ENCODE measurements at places on chromosomes 12 and 14. TPM values are rescaled to one million over a fixed set of nuclear protein-coding genes. Genes with fewer than 3 reads are reported as not detected.

The TFCP2 gene
- 13.5 TPM for total RNA-seq

The SPTB gene
- 10.5 TPM for total RNA-seq

The KDM2B gene
- total RNA-seq: 15.5 TPM

The ANKRD33 gene
- total RNA-seq: not detected

The CIT gene
- total RNA-seq: 24.7 TPM

DNA sequence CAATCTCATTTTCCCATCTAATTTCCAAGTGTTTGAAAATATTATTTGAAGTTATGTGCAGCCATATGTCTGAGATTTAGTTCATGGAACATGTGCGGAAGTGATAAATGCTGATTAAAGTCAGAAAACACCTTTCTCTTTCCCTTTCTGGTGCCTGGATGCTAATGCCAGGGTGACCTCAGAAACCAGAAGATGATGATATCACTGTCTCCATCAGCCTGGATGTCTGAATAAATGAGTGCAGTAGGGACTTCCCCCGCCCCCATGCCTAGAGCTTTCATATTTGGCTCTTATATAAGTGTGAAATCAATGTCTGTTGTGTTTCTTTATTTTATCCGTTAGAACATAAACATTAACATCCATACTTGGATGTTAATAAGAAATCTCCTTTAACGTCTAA is 261.9 kb upstream of the LRIG3 start:
- DNase-seq: no peak
- H3K4me3 ChIP-seq: no peak overlapping the region
- no peak overlapping the region for H3K27ac ChIP-seq
- H3K27me3 ChIP-seq: no peaks in the 10 kb centered on the region
- no peaks in the 10 kb centered on the region for H3K4me1 ChIP-seq
- H3K36me3 ChIP-seq: no peaks in the 10 kb centered on the region

DNA sequence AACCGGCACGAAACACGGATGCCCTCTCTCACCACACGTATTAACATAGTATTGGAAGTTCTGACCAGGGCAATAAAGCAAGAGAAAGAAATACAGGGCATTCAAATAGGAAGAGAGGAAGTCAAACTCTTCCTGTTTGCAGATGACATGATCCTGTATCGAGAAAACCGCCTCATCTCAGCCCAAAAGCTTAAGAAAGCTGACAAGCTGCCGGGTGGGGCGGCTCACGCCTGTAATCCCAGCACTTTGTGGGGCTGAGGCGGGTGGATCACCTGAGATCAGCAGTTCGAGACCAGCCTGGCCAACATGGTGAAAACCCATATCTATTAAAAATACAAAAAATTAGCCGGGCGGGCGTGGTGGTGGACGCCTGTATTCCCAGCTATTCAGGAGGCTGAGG is 17.7 kb downstream of the OR6S1 start:
- peaks cover 62% of the 10 kb centered on the region for H3K4me1 ChIP-seq
- no peaks in the 10 kb centered on the region for H3K27me3 ChIP-seq
- no peaks in the 10 kb centered on the region for H3K36me3 ChIP-seq
- no peak overlapping the region for H3K4me3 ChIP-seq

- H3K36me3 ChIP-seq: peaks cover 44% of the 10 kb centered on the region
- H3K4me3 ChIP-seq: no peak overlapping the region
- no peak overlapping the region for H3K27ac ChIP-seq
- no peak for DNase-seq
These were observed 2.0 kb downstream of the OS9 start for GRCh38 chr12:57695770-57696432.

- peak within 1 kb of the TSS; percentile 68 for H3K4me3 ChIP-seq
- H3K27ac ChIP-seq: peak within 1 kb of the TSS; percentile 89
- DNase-seq: peak; percentile 98
- H3K36me3 ChIP-seq: no peaks in the 10 kb centered on the region
These were observed at the start of gene CCNK for GRCh38 chr14:99480917-99481744. Gene CCNK (plus strand): TSS chr14:99481409. CDS start chr14:99492678, 11,269 bp downstream.

DNA sequence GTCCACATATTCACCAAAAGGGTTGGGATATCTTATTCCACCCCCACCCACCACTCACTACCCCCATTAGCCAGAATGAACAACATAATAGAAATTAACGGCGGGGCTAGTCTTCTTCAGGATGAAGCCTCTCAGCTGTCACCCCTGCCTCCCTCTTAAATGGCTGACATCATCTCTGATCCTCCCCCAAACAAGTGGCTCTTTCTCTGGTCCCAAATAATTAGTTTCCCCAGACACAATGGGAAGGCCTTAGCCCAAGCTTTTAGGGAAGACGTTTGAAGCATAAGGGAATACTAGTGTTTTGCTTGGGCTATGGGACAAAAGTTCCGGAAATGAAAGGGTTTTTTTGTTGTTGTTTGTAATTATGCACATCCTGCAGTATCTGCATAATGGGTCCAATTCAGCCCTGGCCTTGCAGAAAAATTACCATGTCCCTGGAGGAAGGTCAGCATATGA is 13.8 kb downstream of the STON2 start:
- H3K27ac ChIP-seq: no peak overlapping the region
- no peak overlapping the region for H3K4me3 ChIP-seq
- H3K4me1 ChIP-seq: no peaks in the 10 kb centered on the region
- H3K36me3 ChIP-seq: no peaks in the 10 kb centered on the region
- H3K27me3 ChIP-seq: no peaks in the 10 kb centered on the region

DNA sequence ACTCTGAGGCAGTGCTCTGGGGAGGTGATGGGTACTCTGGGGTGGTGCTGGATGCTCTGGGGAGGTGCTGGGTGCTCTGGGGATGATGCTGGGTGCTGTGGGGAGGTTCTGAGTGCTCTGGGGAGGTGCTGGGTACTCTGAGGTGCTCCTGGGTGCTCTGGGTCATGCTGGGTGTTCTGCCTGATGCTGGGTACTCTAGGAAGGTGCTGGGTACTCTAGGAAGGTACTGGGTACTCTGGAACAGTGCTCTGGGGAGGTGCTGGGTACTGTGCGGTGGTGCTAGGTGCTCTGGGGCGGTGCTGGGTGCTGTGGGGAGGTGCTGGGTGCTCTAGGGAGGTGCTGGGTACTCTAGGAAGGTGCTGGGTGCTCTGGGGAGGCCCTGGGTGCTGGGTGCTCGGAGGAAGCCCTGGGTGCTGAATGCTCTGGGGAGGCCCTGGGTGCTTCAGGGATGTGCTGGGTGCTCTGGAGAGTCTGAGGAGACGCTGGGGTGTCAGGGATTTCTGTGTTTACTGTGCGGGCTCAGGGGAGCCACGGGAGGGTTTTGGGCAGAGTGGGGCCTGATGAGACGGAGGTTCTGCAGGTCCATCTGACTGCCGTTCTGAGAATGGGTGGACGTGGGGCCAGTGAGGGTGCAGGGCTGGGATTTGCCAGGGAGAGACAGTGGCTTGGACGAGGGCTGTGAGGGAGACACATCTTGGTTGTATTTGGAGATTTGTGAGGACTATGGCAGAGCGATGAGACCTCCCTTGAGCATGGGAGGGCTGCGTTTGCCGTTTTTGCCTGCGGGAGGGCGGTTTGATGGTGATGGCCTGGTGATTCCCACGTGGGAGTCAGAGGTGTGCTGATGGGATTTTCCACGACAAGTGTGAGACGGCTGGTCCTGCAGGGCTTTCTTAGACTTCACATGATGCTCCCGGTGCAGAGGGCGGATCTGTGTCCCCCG is 30.0 kb downstream of the MMP17 start:
- no peak for DNase-seq
- no peak overlapping the region for H3K27ac ChIP-seq
- no peaks in the 10 kb centered on the region for H3K36me3 ChIP-seq
- no peaks in the 10 kb centered on the region for H3K4me1 ChIP-seq
- no peak overlapping the region for H3K4me3 ChIP-seq
- H3K27me3 ChIP-seq: peaks cover 17% of the 10 kb centered on the region

GRCh38 chr14:95502381-95502950 is 14.0 kb downstream of the SYNE3 start:
- no peak overlapping the region for H3K4me3 ChIP-seq
- peaks cover 4% of the 10 kb centered on the region for H3K4me1 ChIP-seq
- H3K36me3 ChIP-seq: peaks cover 12% of the 10 kb centered on the region
- no peak for DNase-seq

DNA sequence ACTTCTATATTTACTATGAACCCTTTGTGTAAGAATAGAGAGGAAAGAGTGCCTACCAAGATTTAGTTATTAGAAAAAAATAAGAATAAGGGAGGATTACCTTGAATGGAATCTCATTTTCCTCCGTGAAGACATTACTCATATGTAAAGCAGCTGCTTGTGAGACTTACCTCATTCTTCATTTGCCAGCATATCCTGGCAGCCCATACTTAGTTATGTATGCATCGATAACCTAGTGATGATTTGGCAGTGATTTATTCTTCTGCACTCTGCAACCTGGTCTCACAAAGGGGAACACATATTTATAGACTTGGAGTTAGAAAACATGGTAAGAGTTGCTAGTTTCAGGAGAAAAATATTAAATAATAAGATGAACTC is 56.8 kb downstream of the LRFN5 start:
- no peaks in the 10 kb centered on the region for H3K36me3 ChIP-seq
- no peak for DNase-seq
- no peaks in the 10 kb centered on the region for H3K27me3 ChIP-seq
- no peak overlapping the region for H3K27ac ChIP-seq
- H3K4me1 ChIP-seq: no peaks in the 10 kb centered on the region

- peaks cover 10% of the 10 kb centered on the region for H3K4me1 ChIP-seq
- H3K27me3 ChIP-seq: no peaks in the 10 kb centered on the region
- no peak for DNase-seq
- no peak overlapping the region for H3K4me3 ChIP-seq
- H3K36me3 ChIP-seq: peaks cover 31% of the 10 kb centered on the region
- H3K27ac ChIP-seq: no peak overlapping the region
These were observed 6.6 kb upstream of the GAPDH start for GRCh38 chr12:6527711-6528110.

- no peak overlapping the region for H3K27ac ChIP-seq
- no peaks in the 10 kb centered on the region for H3K4me1 ChIP-seq
- H3K27me3 ChIP-seq: no peaks in the 10 kb centered on the region
- DNase-seq: no peak
- no peaks in the 10 kb centered on the region for H3K36me3 ChIP-seq
These were observed 254.0 kb upstream of the USP15 start for GRCh38 chr12:62006076-62006732.

DNA sequence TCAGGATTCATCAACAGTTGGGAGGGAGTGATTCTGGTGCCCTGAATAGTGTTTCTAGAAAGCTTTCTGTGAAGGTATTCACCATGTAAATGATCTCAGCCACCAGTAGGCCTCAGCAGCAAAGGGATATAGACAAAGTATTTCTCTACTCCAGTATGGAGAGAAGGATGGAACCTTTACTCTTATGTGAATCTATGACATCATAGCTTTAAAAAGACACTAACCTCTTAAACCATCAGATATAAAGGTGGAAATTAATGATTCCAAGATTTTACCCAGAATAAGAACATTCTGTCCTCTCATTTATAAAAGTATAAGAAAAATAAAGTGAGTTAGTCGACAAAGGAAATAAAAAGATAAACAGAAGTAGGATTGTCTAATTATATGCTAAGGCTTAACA is 4.6 kb downstream of the GPR65 start:
- no peak overlapping the region for H3K27ac ChIP-seq
- H3K4me3 ChIP-seq: no peak overlapping the region
- no peaks in the 10 kb centered on the region for H3K36me3 ChIP-seq
- no peak for DNase-seq
- H3K4me1 ChIP-seq: no peaks in the 10 kb centered on the region
- H3K27me3 ChIP-seq: no peaks in the 10 kb centered on the region

GRCh38 chr12:85825746-85826145 is 10.5 kb downstream of the RASSF9 start:
- no peak for DNase-seq
- H3K36me3 ChIP-seq: no peaks in the 10 kb centered on the region
- H3K27ac ChIP-seq: no peak overlapping the region

DNA sequence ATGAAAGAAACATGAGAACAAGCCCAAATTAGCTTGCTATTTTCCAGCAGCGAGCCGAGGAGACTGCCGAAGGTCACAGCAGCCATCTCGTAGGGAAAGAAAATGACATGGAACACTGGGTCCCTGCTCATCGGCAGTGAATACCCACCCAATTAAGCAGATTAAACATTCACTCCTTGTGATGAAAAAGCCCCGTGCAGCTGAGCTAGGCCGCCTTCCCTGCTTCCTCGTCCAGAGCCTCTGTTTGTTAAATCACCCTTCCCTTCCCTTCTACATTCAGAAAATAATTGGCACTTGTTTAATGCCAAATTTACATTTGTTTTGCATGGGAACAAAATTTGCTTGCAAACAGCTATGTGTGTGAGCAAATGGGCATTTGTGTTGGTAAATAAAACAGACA is 342.5 kb downstream of the RMST start:
- no peak overlapping the region for H3K27ac ChIP-seq
- H3K36me3 ChIP-seq: no peaks in the 10 kb centered on the region
- H3K27me3 ChIP-seq: no peaks in the 10 kb centered on the region

- no peak overlapping the region for H3K4me3 ChIP-seq
- H3K36me3 ChIP-seq: no peaks in the 10 kb centered on the region
- DNase-seq: no peak
These were observed 58.5 kb downstream of the SPPL3 start for GRCh38 chr12:120845696-120846095.

GRCh38 chr12:1799051-1799881 is 21.1 kb upstream of the LRTM2 start:
- DNase-seq: no peak
- no peaks in the 10 kb centered on the region for H3K27me3 ChIP-seq
- H3K27ac ChIP-seq: no peak overlapping the region
- H3K4me1 ChIP-seq: peaks cover 36% of the 10 kb centered on the region
- no peak overlapping the region for H3K4me3 ChIP-seq

DNA sequence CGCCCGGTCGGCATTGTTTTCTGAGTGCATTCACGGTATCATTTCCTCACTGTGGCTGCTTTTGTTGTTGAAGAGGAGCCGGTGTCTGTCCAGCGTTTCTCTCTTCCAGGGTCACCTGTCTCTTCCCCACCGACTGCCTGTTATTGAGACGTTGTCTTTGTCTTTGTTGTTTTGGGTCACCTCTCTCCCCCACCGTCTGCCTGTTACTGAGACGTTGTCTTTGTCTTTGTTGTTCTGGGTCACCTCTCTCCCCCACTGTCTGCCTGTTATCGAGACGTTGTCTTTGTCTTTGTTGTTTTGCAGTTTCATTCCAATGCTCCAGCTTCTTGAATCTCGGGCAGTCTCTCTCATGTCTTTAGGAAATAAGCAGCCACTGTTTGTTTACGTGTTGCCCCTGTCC is 69.9 kb downstream of the DDX51 start:
- no peak for DNase-seq
- no peak overlapping the region for H3K27ac ChIP-seq
- no peaks in the 10 kb centered on the region for H3K4me1 ChIP-seq
- no peaks in the 10 kb centered on the region for H3K27me3 ChIP-seq
- peaks cover 17% of the 10 kb centered on the region for H3K36me3 ChIP-seq

GRCh38 chr14:100138082-100138787 is 21.2 kb downstream of the DEGS2 start:
- H3K27me3 ChIP-seq: no peaks in the 10 kb centered on the region
- H3K36me3 ChIP-seq: no peaks in the 10 kb centered on the region
- H3K27ac ChIP-seq: no peak overlapping the region
- no peak for DNase-seq

GRCh38 chr12:21992823-21993222 is 51.6 kb upstream of the ABCC9 start:
- H3K27me3 ChIP-seq: no peaks in the 10 kb centered on the region
- no peaks in the 10 kb centered on the region for H3K36me3 ChIP-seq
- DNase-seq: no peak
- H3K4me3 ChIP-seq: no peak overlapping the region

- H3K27me3 ChIP-seq: no peaks in the 10 kb centered on the region
- no peaks in the 10 kb centered on the region for H3K36me3 ChIP-seq
- DNase-seq: no peak
- no peaks in the 10 kb centered on the region for H3K4me1 ChIP-seq
- H3K4me3 ChIP-seq: no peak overlapping the region
- no peak overlapping the region for H3K27ac ChIP-seq
These were observed 56.5 kb downstream of the GTF2A1 start for GRCh38 chr14:81164167-81164774.

GRCh38 chr14:38384741-38385140 is 128.8 kb upstream of the CLEC14A start:
- no peak overlapping the region for H3K27ac ChIP-seq
- no peaks in the 10 kb centered on the region for H3K27me3 ChIP-seq
- no peak overlapping the region for H3K4me3 ChIP-seq
- no peak for DNase-seq
